ENCODE measurements at places on chromosomes 7 and 10.

GRCh38 chr10:5862360-5862961 lies 27.2 kb downstream of the ANKRD16 start:
- no peak for DNase-seq

- no peak for DNase-seq
Measured at GRCh38 chr7:117796889-117797288, 76.4 kb downstream of the CTTNBP2 start.

- DNase-seq, result no peak
Measured at GRCh38 chr10:123604506-123604905, 61.6 kb upstream of the GPR26 start.

- no peak for DNase-seq
Measured at GRCh38 chr7:54705436-54705835, 53.6 kb downstream of the SEC61G start.

DNA sequence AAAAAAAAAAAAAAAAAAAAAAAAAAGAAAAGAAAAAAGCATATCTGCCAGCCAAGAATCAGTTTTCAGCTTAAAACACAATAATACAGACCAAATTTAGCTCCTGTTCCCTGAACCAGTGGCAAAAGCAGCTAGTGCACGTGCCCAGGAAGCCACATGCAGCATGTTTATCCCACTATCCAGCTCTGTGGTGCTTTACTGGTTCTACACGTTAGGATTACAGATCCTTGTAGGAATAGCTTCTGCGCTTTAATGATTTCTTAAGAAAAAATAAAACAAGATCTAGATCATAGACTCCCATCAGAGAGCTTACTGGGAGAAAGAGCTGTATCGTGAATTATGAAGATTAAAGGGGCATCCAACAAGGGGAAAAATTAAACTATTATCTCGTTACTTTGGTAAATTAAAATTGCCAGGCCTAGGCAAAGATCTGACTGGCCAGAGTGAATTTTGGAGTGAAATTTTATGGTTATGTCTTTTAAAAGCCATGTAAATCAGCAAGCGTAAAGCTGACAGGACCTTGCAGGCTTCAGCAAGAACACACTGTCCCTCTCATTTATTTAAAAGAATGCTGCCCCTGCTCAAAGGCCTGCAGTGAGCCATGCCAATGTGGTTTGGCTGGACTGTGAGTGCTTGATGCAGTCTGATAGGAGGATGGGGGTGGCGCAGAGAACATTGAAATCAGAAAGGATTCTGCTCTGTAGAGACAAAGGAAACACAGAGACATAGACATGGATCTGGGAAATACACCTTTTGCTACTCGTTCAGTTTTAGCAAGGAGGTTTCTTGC lies 177.3 kb upstream of the PHYHIPL start:
- no peak for DNase-seq

- no peak for DNase-seq
Measured at GRCh38 chr7:143417734-143418383, 9.2 kb upstream of the EPHA1 start.

- DNase-seq, result no peak
Measured at GRCh38 chr10:48556065-48556464, 48.8 kb downstream of the ARHGAP22 start.

DNA sequence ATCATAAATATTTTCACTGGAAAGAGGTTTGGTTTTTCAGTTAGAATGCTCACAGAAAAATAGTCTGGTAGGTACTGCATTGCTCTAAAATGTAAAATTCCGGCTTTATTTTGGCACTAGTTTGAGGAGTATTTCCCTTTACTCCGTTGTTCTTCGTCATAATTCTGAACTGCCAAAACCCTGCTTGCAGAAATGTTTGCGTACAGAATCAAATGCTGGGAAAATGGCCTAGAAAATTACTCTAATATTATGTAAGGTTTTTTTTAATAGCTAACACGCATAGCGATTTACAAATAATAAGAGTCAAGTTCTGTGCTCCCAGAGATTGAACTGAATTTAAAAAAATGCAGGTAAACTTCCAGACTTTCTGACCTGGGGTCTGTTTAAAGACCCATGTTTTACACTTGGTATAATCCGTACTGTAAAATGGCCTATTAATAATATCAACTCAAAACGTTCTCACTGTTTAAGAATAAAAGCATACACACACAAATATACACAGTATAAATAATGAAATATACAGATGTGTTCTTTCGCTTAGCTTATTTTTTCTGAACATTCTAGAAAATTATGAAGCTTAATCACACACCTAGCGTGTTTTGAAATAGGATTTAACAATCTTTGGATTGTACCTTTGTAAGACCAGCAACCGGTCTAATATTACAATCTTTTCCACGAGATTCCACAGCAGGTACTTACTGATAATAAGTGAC lies 23.5 kb upstream of the ANLN start:
- DNase-seq, result no peak

- no peak for DNase-seq
Measured at GRCh38 chr10:69407621-69408301, 9.0 kb downstream of the TACR2 start.

GRCh38 chr10:4049348-4049747 lies 264.3 kb upstream of the KLF6 start:
- DNase-seq, result no peak

DNA sequence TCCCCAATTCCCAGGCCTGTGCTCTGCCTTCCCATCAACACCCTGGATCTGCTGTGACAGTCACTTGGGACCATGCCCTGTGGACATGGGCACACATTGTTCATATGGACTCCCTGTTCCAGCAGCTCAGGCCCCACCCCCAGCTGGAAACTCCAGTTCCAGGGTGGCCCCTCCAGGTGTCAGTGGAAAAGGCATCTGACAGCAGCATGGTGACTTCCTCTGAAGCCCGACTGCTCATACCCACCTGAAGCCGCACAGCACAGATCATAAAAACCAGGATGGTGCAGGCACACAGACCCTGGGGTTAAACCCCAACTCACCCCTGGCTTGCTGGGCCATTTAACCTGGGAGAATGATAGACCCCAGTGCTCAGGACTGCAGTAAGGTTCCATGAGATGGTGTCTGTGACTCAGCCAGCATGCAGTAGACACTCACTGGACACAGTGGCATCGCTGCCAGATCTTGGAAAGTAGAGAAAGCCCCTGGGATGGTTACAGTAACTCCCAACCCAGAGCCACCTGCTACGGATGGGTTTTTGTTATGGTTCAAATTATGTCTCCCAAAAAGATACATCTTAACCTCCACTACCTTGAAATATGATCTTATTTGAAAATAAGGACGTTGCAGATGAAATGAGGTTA lies 72.6 kb upstream of the NANOS1 start:
- no peak for DNase-seq

- DNase-seq, result no peak
Measured at GRCh38 chr10:78720091-78720490, 348.7 kb upstream of the ZMIZ1 start.

GRCh38 chr7:30977896-30978564 lies 14.3 kb downstream of the GHRHR start:
- no peak for DNase-seq

DNA sequence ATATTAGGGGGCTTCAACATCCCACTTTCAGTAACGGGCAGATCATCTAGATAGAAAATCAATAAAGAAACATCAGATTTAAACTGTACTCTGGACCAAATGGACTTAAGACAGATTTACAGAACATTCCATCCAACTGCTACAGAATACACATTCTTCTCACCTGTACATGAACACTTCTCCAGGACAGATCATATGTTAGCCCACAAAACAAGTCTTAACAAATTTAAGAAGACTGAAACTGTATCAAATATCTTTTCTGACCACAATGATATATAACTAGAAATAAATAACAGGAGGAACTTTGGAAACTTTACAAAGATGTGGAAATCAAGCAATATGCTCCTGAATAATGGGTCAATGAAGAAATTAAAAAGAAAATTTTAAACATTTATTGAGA lies 86.7 kb downstream of the MICU1 start:
- DNase-seq, result no peak

- no peak for DNase-seq
Measured at GRCh38 chr10:31678575-31679516, 249.8 kb downstream of the ARHGAP12 start.

- DNase-seq, result no peak
Measured at GRCh38 chr7:107355616-107356015, 114.2 kb upstream of the GPR22 start.

GRCh38 chr7:136064081-136064480 lies 86.9 kb upstream of the MTPN start:
- DNase-seq, result no peak

DNA sequence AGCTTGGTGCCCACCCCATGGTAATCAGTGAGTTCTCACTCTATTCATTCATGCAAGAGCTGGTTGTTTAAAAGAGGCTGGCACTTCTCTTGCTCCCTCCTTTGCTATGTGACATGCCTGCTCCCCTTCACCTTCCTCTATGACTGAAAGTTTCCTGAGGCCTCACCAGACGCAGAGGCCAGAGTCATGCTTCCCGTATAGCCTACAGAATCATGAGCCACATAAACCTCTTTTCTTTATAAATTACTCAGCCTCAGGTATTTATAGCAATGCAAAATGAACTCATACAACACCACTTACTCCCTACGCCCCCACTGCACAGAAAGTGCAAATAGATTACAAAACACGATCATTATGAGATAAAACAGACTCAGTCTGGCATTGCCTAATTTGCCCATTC lies 39.0 kb downstream of the SEC61G start:
- no peak for DNase-seq

DNA sequence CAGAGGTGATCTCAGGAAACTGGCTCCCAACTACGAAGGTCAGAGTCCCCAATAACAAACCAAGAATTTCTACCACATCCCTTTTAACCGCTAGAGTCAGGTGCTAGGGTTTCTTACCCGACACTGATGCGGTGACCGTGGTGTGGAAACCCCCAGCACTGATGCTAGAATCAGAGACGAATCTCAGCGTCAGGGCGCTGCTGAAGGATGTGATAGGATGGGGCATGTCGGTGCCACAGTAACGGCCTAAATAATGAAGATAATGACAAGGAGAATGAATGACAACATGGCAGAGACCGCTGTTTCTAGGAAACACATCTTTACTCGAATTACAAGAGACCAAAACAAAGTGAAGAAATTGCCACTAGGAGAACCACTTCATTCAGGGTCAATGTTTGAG lies 131.1 kb upstream of the RSU1 start:
- DNase-seq, result no peak

GRCh38 chr10:126650161-126650560 lies 20.3 kb downstream of the C10orf90 start:
- no peak for DNase-seq

DNA sequence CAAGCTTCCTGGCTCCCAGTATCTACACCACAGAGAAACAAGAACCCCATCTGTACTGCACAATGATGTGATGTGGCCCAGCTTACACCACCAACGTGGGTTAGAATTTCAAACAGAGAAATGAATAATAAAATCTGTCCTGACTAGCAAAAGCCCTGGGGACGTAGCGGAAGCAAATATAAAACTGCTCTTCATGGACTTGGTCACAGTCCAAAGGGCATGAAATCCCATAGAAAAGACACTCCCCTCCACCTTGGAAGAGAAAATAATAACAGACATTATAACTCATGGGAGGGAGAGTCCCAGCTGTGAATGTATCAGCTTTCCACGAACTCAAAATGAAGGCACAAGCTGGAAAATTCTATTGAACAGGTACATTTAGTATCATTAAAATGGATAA lies 205.3 kb upstream of the GALNT17 start:
- no peak for DNase-seq

DNA sequence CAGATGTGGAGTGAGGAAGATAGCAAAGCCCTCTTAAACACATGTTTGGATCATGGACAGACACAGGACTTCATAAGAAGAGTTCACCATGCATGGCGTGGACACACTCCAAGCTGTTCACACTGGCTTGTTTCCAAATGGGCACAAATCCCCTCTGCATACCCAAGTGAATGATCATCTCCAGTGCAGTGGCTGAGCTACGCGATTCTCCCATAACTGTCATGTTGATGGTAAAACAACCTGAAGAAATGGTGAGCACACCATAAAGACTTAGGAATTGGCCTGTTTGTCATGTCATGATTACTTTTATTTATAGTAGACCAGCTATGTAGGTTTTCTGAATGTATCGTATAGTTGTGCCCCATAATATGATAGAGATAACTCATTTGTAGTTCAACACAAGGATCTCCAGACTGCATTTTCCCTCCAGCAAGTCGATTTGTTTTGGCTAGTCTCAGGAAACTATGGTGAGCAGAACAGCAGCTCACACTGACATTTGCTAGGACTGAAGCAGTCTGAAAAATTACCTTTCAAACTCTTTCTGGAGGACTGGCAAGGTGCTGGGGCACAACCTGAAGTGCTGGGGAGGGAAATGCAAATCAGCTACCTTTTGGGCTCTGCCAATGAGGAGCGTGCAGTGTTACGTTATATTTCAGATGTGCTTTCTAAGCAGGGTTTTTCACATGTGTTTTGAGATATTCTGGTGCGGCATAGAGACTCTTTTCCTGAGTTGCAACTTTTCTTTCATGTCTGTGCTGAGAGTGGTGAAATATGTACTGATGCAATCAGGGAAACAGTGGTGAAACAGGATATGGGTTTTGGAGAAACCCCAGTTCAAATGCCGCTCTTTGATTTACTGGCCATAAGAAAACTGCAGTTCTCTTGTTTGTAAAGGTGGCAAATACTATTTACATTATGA lies 629.6 kb upstream of the DPP6 start:
- DNase-seq, result no peak

DNA sequence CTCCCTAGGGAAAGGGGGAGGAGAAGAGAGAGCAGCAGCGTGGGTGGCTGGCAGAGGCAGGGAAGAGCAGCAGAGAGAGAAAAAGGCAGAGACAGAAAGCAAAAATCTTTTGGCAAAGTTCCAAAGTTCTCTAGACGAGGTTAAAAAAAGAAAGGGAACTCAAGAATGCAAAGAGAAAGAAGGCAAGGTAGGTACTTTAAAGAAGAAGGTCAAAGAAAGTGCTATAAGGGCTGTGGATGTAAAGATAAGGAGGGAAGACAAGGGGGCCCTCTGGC lies 20.2 kb upstream of the OPTN start:
- no peak for DNase-seq

GRCh38 chr10:50857579-50857978 lies 27.8 kb downstream of the A1CF start:
- no peak for DNase-seq

DNA sequence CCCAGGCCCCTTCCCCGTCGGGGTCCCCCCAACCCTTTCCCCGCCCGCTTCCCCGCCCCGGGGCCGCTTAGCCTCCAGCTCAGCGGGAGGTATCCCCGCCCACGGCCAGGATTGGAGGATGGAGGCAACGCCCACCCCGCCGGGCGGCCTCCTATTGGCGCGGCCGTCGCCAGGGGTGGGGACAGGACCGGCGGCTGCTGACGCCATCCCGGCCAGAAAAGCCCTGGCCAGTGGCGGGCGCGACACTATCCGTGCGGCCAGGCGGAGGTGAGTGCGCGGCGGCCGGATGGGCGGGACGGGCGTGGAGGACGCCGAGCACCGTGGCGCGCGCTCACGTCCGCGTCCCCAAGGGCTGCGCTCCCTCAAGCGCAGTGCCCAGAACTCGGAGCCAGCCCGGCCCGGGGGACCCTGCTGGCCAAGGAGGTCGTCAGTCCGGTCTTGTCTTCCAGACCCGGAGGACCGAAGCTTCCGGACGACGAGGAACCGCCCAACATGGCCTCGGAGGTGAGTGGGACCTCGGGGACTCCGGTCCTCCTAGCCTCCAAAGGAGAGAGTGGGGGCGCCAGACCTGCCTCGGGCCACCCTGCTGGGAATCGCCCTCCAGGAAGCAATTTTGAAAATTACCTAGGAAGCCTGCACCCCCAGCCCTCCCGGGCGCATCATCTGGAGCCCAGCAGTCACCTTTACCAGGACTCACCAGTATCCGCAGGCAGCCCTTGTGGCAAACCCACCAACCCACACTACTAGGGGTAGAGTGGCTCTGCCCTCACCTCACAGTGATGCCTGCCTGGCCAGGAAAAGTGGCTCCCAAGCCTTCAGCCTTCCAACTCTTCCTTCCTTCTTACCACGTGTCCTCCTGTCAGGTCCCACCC lies at the start of gene ASL:
TSS of gene ASL (plus strand) at position 230 of the 872 bp plus-strand sequence. CDS start at position 493, 263 bp downstream.
- peak; percentile 84 for DNase-seq

- DNase-seq, result no peak
Measured at GRCh38 chr10:42952931-42953683, 123.8 kb upstream of the RET start.

All from SW 1271 (cell line).